ENCODE measurements at places on chromosomes 4 and X. TPM values are rescaled to one million over a fixed set of nuclear protein-coding genes. Genes with fewer than 3 reads are reported as not detected.

The TMEM131L gene
- total RNA-seq = 9.3 TPM

The CYLC1 gene
- not detected for total RNA-seq

The NHSL2 gene
- total RNA-seq = 28.2 TPM

The MAGEE2 gene
- not detected for total RNA-seq

The CHRNA9 gene
- not detected for total RNA-seq

The ZC4H2 gene
- total RNA-seq = 8.2 TPM

The STARD8 gene
- 5.6 TPM for total RNA-seq

The HS3ST1 gene
- 6.7 TPM for total RNA-seq

The PPP2R2C gene
- total RNA-seq = 10.4 TPM

The STPG2 gene
- 0.77 TPM for total RNA-seq

The BRS3 gene
- not detected for total RNA-seq

The LGI2 gene
- total RNA-seq = 0.05 TPM

The NAT8L gene
- total RNA-seq = 36.4 TPM

The GPM6B gene
- 10.1 TPM for total RNA-seq

The TLR3 gene
- 4.3 TPM for total RNA-seq

The GAGE2A gene
- not detected for total RNA-seq

The RNF212 gene
- 7.1 TPM for total RNA-seq

The NUP62CL gene
- 1.4 TPM for total RNA-seq

The ITIH6 gene
- total RNA-seq = 3.7 TPM

The XK gene
- 2.6 TPM for total RNA-seq

The GPR143 gene
- 2.4 TPM for total RNA-seq

The FBXW7 gene
- 24.9 TPM for total RNA-seq

The TMEM271 gene
- total RNA-seq = 0.91 TPM

The SGCB gene
- total RNA-seq = 44.0 TPM

The ADH1C gene
- 14.5 TPM for total RNA-seq

The CCKAR gene
- not detected for total RNA-seq

The ODAPH gene
- total RNA-seq = not detected

The SLC16A2 gene
- 8.7 TPM for total RNA-seq

The QRFPR gene
- total RNA-seq = not detected

The LINC00632 gene
- total RNA-seq = 13.5 TPM

The FOXR2 gene
- 1.2 TPM for total RNA-seq

The VCX3A gene
- total RNA-seq = not detected

The TEX13D gene
- total RNA-seq = 1.9 TPM

The FATE1 gene
- total RNA-seq = not detected

The SORBS2 gene
- 175 TPM for total RNA-seq

The UNC5C gene
- 1.8 TPM for total RNA-seq

The SRPX gene
- 8.6 TPM for total RNA-seq

The CTAG1B gene
- total RNA-seq = not detected

The CT45A3 gene
- not detected for total RNA-seq

The TAF9B gene
- 37.4 TPM for total RNA-seq

The AR gene
- total RNA-seq = 77.4 TPM

The ERCC6L gene
- 0.85 TPM for total RNA-seq

The ART3 gene
- 3.8 TPM for total RNA-seq

The F9 gene
- not detected for total RNA-seq

The WDFY3 gene
- total RNA-seq = 110 TPM

The CFP gene
- 2.9 TPM for total RNA-seq

The F11 gene
- total RNA-seq = not detected
